ENCODE measurements at places on chromosomes 6 and 20. TPM values are rescaled to one million over a fixed set of nuclear protein-coding genes. Genes with fewer than 3 reads are reported as not detected.
A peak's percentile ranks its signal among the peaks of the same experiment; 100 is the strongest.

TMEM14A gene
- total RNA-seq = 22.9 TPM

COL9A3 gene
- total RNA-seq = 0.98 TPM

- no peak for DNase-seq
- H3K36me3 ChIP-seq = no peaks in the 10 kb centered on the region
- H3K27ac ChIP-seq = no peak overlapping the region
- H3K4me1 ChIP-seq = peaks cover 1% of the 10 kb centered on the region
Observed at GRCh38 chr6:16947375-16948015, 154.4 kb upstream of the STMND1 start.

GRCh38 chr20:58361481-58362205, 27.4 kb upstream of the VAPB start:
- no peak for DNase-seq
- no peak overlapping the region for H3K27ac ChIP-seq
- H3K4me3 ChIP-seq = no peak overlapping the region
- H3K4me1 ChIP-seq = no peaks in the 10 kb centered on the region
- H3K27me3 ChIP-seq = no peaks in the 10 kb centered on the region
- peaks cover 15% of the 10 kb centered on the region for H3K36me3 ChIP-seq

DNA sequence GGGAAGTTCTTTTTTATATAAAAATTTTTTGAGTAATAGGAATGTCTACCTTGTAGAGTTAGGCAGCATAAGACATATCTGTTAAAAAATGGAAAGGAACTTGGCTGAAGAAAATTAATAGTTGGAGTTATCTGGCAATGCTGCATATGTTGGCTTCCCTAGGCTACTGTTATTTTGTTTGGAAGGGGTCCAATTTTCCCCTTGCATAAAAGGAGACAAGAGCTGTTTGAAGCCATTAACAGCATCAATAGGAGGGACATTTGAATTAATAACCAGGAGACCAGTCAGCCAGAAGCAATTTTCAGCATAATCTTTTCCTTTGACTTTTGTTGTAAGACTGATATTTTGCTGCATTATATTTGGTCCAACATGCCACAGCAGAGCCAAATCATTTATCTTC, 80.9 kb upstream of the TAB2 start:
- no peak overlapping the region for H3K4me3 ChIP-seq
- H3K36me3 ChIP-seq = no peaks in the 10 kb centered on the region
- no peak for DNase-seq

GRCh38 chr6:1597924-1598323, 11.8 kb upstream of the FOXC1 start:
- H3K4me1 ChIP-seq = peaks cover 7% of the 10 kb centered on the region
- peaks cover 6% of the 10 kb centered on the region for H3K27me3 ChIP-seq
- H3K27ac ChIP-seq = no peak overlapping the region
- H3K4me3 ChIP-seq = no peak overlapping the region

- no peak overlapping the region for H3K4me3 ChIP-seq
- no peak overlapping the region for H3K27ac ChIP-seq
- no peaks in the 10 kb centered on the region for H3K36me3 ChIP-seq
- no peak for DNase-seq
- H3K27me3 ChIP-seq = no peaks in the 10 kb centered on the region
Observed at GRCh38 chr20:19929481-19930145, 87.5 kb upstream of the NAA20 start.

- H3K4me1 ChIP-seq = no peaks in the 10 kb centered on the region
- H3K36me3 ChIP-seq = no peaks in the 10 kb centered on the region
- H3K27ac ChIP-seq = no peak overlapping the region
- H3K27me3 ChIP-seq = no peaks in the 10 kb centered on the region
- no peak overlapping the region for H3K4me3 ChIP-seq
- DNase-seq = no peak
Observed at GRCh38 chr6:68975064-68975463, 340.0 kb downstream of the ADGRB3 start.

DNA sequence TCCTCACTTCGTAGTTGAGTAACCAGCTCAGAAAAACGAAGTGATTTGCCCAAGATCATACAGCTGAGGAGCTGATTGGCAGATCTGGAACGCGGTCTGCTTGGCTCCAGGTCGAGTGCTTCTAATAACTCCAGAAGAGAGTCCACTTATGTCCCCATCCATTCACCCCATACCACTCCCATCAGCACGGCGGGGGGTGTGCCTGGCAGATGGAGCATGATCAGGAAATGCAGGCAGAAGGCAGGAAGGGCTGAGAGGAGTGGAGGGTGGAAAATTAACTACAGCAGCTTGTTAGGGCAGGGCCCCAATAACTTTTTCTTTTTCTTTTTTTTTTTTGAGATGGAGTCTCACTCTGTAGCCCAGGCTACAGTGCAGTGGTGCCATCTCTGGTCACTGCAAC, 15.0 kb downstream of the FITM2 start:
- H3K27ac ChIP-seq = no peak overlapping the region
- no peak overlapping the region for H3K4me3 ChIP-seq
- H3K27me3 ChIP-seq = no peaks in the 10 kb centered on the region
- no peak for DNase-seq

ADGRF1 gene
- not detected for total RNA-seq

DNA sequence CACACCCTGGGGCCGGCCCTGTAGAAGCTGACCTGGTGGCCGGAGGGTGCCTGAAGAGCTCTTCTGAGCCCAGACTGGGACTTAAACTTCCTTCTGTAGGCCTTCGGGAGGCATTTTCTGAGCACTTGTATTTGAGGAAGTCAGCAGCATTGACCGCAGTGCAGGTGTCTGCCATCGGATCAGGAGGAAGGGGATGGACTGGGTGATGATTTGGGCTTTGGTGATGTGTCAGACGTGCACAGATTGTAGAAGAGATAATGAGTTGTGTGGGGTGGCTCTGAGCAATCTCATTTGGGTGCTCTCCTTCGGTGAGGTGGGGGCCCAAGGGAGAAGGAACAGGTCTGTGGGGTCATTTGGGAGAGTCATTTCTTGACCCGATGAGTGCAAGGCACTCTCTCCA, 150.9 kb downstream of the ARID1B start:
- DNase-seq = no peak
- H3K4me3 ChIP-seq = no peak overlapping the region
- H3K4me1 ChIP-seq = peaks cover 7% of the 10 kb centered on the region
- no peak overlapping the region for H3K27ac ChIP-seq
- no peaks in the 10 kb centered on the region for H3K36me3 ChIP-seq
- H3K27me3 ChIP-seq = no peaks in the 10 kb centered on the region

GRCh38 chr6:139099984-139100383, 34.9 kb upstream of the HECA start:
- no peak overlapping the region for H3K4me3 ChIP-seq
- no peaks in the 10 kb centered on the region for H3K4me1 ChIP-seq
- no peaks in the 10 kb centered on the region for H3K36me3 ChIP-seq
- DNase-seq = no peak

TULP4 gene
- 53.3 TPM for total RNA-seq

DNA sequence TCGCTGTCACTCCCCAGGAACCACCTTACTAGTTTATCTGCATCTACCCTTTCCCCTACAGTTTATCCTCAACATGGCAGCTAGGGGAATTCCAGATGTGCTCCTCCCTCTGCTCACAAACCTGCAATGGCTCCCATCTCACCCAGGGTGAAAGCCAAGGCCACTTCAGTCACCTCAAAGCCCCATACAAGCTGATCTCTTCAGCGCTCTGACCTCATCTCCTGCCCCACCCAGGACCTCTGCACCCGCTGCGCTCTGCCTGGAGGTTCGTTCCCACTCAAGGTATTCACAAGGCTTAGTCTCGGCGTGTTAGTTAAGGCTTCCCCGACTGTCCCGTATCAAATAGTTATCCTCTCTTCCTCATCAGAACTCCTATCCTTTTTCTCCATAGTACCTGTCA, 28.6 kb upstream of the SPDEF start:
- H3K27me3 ChIP-seq = no peaks in the 10 kb centered on the region
- no peak overlapping the region for H3K27ac ChIP-seq
- H3K4me1 ChIP-seq = no peaks in the 10 kb centered on the region

DNA sequence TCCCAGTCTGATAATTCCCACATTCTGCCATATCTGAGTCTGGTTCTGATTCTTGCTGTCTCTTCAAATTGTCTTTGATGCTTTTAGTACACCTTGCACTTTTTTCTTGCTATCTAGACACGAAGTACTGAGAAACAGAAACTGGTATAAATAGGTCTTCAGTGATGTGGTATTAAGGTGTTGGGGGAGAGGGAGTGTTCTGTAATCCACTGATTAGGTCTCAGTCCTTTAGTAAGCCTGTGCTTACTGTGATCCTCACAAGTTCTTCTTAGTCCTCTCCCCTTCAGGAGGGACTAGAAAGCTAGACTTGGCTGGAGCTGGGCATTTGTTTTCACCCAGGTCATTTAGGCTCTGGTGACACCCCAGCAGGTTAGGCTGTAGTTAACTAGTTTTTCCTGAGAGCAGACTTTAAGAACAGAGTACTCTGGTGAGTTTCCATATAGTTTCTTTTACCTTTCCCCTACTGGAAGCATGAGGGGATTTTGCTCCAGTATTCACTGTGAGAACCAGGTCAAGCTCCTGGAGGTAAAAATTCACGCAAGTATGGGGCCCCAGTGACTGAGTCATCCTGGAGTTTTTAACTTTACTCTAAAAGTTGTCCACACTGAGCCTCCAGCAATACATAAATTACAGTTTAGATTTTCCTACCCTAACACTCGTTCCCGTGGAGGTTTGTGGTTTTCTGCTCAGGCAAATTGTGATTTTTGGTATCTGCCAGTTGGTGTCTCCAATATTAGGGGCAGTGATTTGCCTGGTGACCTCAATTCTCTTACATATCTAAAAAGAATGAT, 154.6 kb downstream of the CDKAL1 start:
- no peak overlapping the region for H3K4me3 ChIP-seq
- H3K4me1 ChIP-seq = no peaks in the 10 kb centered on the region
- no peaks in the 10 kb centered on the region for H3K36me3 ChIP-seq
- DNase-seq = no peak
- H3K27ac ChIP-seq = no peak overlapping the region

DNA sequence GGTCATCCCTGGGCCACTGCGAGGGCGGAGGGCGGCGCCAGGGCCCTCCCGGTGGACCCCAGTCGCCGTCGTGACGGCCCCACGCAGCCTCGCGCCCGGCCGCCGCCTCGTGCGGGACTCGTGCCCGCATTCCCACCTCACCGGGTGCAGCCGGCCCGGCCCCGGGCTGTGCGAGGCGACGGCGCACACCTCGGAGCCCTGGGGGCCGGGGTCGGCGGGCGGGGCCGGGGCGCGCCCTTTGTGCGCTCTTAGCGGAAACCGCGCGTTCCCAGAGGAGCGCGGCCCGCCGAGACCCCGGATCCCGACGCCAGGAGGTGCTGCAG, 5.5 kb upstream of the DLL1 start:
- H3K4me1 ChIP-seq = peaks cover 6% of the 10 kb centered on the region
- no peak overlapping the region for H3K4me3 ChIP-seq
- H3K36me3 ChIP-seq = no peaks in the 10 kb centered on the region
- no peak overlapping the region for H3K27ac ChIP-seq

DNA sequence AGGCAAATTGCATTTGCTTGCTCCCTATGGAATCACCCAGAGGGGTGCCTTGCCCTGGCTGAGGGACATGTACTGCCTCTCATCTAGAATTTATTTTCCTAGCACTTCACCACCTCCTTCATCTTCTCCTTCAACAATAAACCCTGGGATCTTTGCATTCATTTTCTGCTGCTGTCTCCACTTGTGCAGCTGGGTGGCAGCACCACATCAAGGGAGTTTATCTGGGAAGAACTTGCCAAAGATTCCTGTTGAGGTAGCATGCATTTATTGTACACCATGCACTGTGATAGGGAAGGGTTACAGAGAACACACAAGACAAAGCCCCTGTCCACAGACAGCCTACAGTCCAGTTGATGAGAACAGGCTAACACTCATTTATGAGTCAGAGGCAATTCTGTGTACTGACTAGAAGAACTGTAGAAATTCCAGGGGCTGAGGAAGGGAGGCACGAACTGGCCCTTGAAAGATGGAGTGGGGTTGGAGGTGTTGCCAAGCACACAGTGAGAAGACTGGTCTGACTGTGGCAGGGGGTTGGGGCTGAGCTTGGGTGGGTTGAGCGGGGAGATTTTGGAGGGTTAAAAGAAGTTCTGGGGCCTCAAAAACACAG, 17.5 kb downstream of the C20orf173 start:
- H3K27me3 ChIP-seq = no peaks in the 10 kb centered on the region
- no peaks in the 10 kb centered on the region for H3K4me1 ChIP-seq
- H3K27ac ChIP-seq = no peak overlapping the region
- DNase-seq = no peak
- no peaks in the 10 kb centered on the region for H3K36me3 ChIP-seq

DNA sequence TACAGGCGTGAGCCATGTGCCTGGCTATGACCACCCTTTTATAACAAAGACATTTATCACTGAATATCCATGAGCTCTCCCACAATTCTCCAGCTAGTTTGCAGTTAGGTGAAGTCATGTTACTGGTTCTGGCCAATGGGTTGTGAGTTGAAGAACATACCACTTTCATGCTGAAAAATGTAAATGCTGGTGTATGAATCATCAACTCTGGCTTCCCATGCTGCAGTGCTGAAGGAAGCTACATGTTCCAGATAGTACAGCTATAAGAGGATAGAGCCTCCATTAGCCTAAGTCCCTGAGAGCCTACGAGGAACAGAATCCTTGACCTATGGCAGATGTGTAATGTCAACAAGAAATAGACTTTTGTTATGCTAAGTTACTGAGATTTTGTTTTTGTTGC, 180.4 kb downstream of the BTBD9 start:
- no peaks in the 10 kb centered on the region for H3K27me3 ChIP-seq
- H3K36me3 ChIP-seq = no peaks in the 10 kb centered on the region
- no peak overlapping the region for H3K27ac ChIP-seq
- no peaks in the 10 kb centered on the region for H3K4me1 ChIP-seq
- DNase-seq = no peak
- H3K4me3 ChIP-seq = no peak overlapping the region

OOEP gene
- not detected for total RNA-seq

- H3K4me3 ChIP-seq = no peak overlapping the region
- H3K27me3 ChIP-seq = no peaks in the 10 kb centered on the region
- DNase-seq = no peak
- H3K36me3 ChIP-seq = no peaks in the 10 kb centered on the region
- H3K27ac ChIP-seq = no peak overlapping the region
Observed at GRCh38 chr6:166540631-166541331, 45.7 kb downstream of the RAMACL start.

DNA sequence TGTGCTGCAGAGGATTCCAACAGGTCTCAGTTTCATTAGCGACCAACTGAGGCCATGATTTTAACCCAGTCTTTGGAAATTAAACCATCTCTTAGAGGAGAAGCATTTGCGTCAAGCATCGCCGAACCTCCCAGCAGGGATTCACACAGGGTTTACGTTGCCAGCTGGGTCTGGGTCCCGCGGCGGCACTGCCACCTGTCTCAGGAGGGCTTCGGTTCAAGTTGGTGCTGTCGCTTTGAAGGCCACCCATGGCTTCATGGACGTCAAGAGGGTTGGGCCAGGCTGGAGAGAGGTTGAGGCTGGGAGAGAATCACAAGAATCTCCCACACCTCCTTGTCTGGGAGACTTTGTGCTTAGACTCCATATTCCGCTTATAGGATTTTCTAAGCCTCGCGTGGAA, 43.0 kb upstream of the FRMD1 start:
- H3K27me3 ChIP-seq = no peaks in the 10 kb centered on the region
- no peak overlapping the region for H3K27ac ChIP-seq
- no peaks in the 10 kb centered on the region for H3K36me3 ChIP-seq
- no peak overlapping the region for H3K4me3 ChIP-seq
- peaks cover 3% of the 10 kb centered on the region for H3K4me1 ChIP-seq
- no peak for DNase-seq

- H3K4me3 ChIP-seq = peak overlapping the region; percentile 61
- no peaks in the 10 kb centered on the region for H3K36me3 ChIP-seq
- no peaks in the 10 kb centered on the region for H3K27me3 ChIP-seq
- peaks cover 17% of the 10 kb centered on the region for H3K4me1 ChIP-seq
Observed at GRCh38 chr6:68635706-68636513, 828 bp downstream of the ADGRB3 start.
